Activated naive CD8-positive, alpha-beta T cell treated with anti-CD3 and anti-CD28 coated beads, Interleukin-2, amount 10 ng/mL, durations not matched to agents 7 days and 5 days (primary cell): ENCODE measurements at places on chromosomes 2 and 18. TPM values are rescaled to one million over a fixed set of nuclear protein-coding genes. Genes with fewer than 3 reads are reported as not detected.

COL4A4 gene
- total RNA-seq: not detected

DNA sequence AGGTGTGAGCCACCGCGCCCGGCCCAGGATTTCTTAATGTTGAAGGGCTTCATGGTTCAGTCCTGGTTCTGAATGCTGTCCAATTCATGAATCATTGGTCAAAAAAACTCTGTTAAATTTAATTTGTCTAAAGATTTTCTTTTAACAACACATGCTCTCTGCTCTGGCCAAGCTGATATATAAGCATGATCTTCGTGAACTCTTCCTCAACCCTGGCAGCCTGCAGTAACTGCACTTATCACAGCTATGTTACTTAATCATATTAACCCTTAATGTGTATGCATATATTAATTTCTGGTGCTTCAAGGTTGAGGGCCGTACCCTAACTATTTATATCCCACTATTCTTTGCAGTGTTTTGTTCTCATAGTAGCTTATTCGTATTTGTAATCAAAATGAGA is 29.4 kb upstream of the FRZB start:
- H3K27me3 ChIP-seq: peaks cover 13% of the 10 kb centered on the region
- no peak overlapping the region for H3K27ac ChIP-seq
- H3K4me3 ChIP-seq: no peak overlapping the region
- no peak for DNase-seq

DNA sequence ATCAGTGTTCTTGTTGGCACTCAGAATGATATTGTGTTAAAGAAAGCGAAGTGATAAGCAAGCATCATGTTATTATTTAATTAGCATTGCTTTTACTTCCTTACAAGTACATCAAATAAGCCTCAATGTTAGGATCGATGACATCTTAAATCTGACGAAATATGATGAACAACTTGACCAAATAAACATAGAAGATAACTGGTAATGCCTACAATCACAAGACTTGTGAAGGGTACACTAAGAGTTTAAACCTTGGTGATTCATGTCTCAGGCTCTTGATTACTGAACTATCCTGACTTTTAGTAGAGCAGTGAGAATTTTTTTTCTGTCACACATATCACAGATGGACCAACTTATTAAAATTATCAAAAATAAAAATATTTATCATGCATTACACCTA is 500.8 kb upstream of the ZEB2 start:
- H3K27me3 ChIP-seq: no peaks in the 10 kb centered on the region
- H3K4me3 ChIP-seq: no peak overlapping the region
- DNase-seq: no peak
- no peak overlapping the region for H3K27ac ChIP-seq
- H3K36me3 ChIP-seq: no peaks in the 10 kb centered on the region
- no peaks in the 10 kb centered on the region for H3K4me1 ChIP-seq

GRHL1 gene
- 0.25 TPM for total RNA-seq

- H3K4me1 ChIP-seq: peaks cover 14% of the 10 kb centered on the region
- peaks cover 33% of the 10 kb centered on the region for H3K36me3 ChIP-seq
- H3K27ac ChIP-seq: no peak overlapping the region
These were observed 83.8 kb upstream of the NOSTRIN start for GRCh38 chr2:168718622-168719021.

- H3K27me3 ChIP-seq: no peaks in the 10 kb centered on the region
- H3K36me3 ChIP-seq: no peaks in the 10 kb centered on the region
- no peak for DNase-seq
- no peaks in the 10 kb centered on the region for H3K4me1 ChIP-seq
These were observed 402.8 kb downstream of the TXNL1 start for GRCh38 chr18:56235481-56236013.
